ENCODE measurements at places on chromosomes 3 and 15.

- no peak for DNase-seq
These were observed 123.0 kb downstream of the ASB7 start for GRCh38 chr15:100725121-100726069.

- no peak for DNase-seq
These were observed 37.1 kb downstream of the IL17RD start for GRCh38 chr3:57127891-57128518.

DNA sequence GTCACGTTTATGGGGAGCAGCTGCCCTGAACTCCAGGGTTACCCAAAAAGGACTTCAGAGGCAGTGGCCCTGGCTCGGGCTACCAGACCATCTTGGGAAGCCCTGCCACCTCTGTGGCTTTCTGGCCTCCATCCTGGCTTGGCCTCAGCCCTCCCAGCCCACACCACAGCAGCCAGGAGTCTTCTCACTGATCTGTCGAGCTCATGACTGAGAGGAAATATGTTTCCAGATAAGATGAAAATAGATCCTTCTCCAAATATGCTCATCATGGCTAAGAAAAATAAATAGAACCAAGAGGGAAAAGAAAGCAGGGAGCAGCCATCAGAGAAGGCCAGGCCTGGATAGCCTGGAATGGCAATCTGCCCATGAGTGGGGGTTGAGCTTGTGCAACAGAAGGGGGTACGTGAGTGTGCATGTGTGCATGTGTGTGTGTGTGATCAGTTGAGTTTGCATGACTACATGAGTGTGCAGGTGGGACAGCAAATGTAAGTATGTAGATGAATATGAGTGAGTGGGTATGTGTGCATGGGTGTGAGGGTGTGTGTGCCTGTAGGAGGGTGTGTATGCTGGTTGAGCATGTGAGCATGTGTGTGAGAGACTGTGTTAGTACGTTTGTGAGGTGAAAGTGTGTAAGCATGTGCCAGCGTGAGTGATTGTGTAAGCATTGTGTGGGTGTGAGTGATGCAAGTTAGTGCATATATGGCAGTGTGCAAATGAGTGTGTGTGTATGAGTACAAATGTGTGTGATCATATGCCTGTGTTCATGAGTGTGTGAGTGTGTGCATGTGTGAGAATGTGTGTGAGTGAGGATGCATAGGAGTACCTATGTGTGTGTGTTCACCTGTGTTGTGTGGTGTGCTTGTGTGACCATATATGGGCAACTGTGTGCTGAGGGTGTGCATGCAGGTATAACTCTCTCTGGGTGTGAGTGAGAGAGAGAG lies 9.9 kb upstream of the RFT1 start:
- DNase-seq = no peak

DNA sequence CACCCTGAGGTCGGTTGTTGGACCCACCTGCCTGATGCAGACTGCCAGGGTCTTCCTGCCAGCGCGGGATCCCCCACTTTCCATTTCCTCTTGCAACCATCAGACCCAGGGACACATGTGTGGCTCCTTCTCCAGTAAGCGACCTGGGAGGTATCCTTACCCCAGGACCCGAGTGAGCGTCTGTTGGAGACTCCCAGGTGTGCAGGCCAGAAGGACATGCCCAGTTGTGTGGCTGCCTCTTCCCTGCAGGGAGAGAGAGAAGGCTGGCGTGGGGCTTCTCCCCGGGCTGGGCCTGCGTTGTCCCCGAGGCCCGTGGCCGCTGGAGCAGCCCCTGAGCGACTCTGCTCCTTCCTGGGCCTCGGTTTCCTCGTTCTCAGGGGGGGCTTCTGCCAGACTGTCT lies 56.8 kb downstream of the APBA2 start:
- no peak for DNase-seq

GRCh38 chr3:11056531-11057050 lies 64.0 kb downstream of the SLC6A1 start:
- DNase-seq = no peak

Data from mucosa of descending colon (tissue), 3 donors.